NCI-H1417 treated with DMSO at 0.1 percent for 48 hours (cell line): ENCODE measurements at places on chromosomes 5 and 9.

GRCh38 chr5:176818391-176819098 is 8.2 kb downstream of the UNC5A start:
- DNase-seq: no peak

GRCh38 chr5:173922527-173922926 is 34.4 kb downstream of the CPEB4 start:
- DNase-seq: no peak

GRCh38 chr5:82022499-82022898 is 50.7 kb downstream of the ATG10 start:
- no peak for DNase-seq

GRCh38 chr9:12640866-12641636 is 52.1 kb upstream of the TYRP1 start:
- no peak for DNase-seq

DNA sequence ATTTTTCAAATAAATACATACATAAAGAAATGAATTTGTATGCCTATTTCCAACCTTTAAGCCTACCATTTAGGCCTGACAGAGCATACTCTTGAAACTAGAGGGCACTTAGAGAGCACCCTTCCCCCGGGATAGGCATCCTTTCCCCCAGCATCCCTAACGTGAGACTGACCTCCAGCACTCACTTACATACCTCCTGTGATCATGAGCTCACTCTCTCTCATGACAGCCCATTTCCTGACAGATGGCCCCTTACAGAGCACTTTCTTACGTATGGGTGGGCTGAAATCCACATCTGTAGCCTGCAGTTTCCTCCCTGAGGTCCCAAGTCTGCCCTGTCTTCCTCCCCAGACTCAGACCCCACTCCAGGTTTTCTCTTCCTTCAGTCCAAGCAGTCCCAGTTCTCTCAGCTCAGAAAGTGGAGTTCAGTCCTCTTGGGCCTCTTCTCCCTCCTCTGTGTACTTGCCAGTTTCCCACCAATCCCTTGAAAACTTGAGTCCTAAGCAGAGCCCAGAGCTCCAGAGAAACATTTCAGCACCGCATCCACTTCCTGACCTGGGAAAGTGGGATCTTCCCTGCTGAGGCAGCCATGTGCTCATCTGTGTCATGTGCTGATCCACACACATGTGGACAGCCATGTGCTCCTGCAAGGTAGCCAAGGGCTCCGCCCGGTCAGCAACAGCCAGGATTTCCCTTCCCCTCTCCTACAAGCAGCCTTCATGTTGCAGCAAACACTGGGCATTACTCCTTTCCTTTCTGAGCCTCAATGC is 2.2 kb upstream of the CDX1 start:
- no peak for DNase-seq
